ENCODE measurements at places on chromosomes 3 and 15. TPM values are rescaled to one million over a fixed set of nuclear protein-coding genes. Genes with fewer than 3 reads are reported as not detected.
A peak's percentile ranks its signal among the peaks of the same experiment; 100 is the strongest.

Gene GAP43
- not detected for total RNA-seq

GRCh38 chr3:125163739-125164601 lies 48.6 kb downstream of the SLC12A8 start:
- peak; percentile 36 for DNase-seq

DNA sequence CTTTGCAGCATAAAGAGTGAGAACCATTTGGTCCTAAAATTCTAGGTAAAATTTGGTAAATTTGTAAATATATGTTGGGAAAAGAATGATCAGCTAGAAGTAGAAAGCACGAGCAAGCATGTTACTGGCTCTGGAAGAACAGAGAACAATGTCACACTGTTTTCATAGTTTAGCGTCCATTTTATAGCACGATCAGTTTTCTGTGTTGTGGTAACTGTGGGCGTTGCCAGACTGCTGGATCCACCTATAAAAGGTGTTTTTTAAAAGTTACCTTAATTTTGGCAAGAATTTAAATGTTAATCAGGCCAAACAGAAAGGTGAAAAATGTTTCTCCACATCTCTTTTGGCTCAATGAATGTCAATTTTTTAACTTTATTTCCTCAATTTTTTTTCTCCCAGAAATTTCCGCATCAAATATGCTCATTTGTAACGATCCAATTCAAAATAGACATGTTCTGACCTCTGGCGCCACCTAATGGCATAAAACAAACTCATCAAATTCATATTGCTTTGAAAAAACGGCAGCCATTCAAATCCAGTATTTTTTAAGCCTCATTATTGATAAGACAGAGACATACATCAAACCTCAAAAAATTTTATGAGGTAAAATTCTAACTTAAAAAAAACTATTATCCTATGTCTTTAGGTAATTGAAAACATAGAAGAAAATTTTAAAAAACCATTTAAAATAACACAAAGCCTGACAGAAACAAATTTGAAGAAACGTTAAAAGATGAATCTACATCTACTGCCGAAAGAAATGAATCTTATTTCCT lies 5.5 kb upstream of the GP5 start:
- DNase-seq: peak; percentile 72

- no peak for DNase-seq
These were observed 10.5 kb downstream of the POMGNT2 start for GRCh38 chr3:43095370-43095769.

DNA sequence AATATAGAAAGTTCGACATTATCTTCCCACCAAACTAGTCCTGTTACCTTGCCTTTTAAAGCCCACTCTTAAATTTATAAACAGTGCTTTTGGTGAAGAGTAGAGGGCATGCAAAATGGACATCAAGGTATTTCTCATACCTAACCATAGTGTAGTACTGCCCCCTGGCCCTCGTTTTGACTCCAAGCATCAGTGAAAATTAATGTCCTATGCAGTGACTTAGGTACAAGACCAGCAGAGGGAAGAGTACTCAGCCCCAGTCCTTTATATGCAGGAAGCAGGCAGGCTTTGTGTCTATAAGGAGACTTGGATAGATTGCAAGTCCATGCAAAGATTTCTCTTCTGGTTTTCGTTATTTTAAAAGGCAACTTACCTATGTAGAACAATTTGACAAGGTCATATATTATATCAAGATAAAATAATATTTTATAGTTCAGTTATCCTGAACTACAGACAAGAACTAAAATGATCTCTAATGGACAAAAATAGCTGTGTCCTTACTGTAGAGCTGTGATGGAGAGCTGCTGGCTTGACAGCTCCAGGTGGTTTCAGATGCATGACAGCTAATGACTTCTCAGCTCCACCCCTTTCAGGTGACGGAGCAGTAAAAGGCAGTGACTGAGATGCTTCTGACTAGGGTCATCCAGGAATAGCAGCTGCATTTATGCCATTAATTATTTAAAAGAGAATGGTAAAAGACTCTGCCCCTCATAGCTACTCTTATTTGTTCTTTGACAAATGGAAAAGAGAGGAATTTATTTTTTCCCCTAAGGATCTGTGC lies 646.1 kb downstream of the SQOR start:
- peak; percentile 33 for DNase-seq

GRCh38 chr3:129749692-129750091 lies 143.2 kb upstream of the PLXND1 start:
- DNase-seq: no peak

Data from Calu3 (cell line).